ENCODE measurements at places on chromosomes 7 and 10.

- peak; percentile 38 for DNase-seq
These were observed 9.3 kb downstream of the MKLN1 start for GRCh38 chr7:131336956-131337355.

DNA sequence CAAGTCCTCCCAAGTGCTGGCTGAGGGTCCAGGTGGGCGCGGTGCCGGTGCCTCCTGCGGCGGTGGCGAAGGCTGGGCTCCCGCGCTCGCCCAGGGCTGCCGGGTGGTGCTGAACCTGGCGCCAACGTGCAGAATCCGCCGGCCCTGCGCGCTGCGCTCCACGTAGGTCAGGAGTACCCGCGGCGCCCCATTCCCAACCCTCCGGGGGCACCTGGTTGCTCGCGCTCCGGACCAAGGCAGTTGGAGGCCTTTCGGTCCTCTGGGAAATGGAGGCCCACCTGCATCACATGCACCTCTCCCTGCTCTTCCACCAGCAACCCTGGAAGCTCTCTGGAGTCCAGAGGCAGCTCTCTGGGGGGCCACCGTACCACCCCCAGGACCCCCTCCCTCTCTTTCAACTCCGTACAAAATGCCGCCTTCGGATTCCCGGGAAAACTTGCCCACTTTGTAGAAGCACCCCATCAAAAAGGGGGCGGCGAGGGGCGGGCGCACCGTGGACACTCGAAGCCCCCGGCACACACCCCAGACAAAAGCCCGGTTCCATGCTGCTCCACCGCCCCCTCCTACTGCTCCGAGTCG, 745 bp downstream of the SLC16A9 start:
- DNase-seq: peak; percentile 37

DNA sequence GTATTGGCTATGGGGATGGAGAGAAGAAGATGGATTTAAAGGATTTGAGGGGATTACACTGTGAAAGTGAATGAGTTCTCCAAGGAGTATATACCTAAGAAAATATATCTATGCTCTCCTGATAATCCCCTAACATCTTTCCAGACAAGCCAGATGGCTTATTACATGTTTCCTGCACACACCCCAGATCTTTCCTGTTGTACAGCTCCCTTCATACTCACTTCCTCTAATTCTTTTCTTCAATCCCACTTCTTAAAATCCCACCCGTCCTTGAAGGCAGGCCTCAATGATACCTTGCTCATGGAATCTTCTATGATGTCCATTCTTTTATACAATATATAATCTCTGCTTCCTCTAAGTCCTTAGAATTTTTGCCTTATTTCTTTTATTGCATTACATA, 317.2 kb upstream of the DGKB start:
- no peak for DNase-seq

DNA sequence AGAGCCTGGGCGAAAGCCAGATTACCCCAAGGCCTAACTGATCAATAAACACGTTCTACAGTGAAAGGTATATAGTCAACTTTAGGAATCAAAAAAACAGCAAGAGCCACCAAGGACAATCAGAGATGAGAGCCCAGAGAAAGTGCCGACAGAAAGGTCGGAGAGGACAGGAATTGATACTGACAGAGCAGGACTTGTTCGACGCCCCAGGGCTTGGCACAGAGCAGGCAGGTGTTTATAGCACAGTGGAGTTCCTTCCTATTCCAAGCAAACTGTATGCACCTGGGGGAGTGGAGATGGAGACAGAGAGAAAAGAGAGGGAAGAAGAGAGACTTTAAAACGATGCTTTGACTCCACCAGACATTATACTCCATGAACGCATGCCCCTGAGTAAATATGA, 39.5 kb downstream of the PPP1R3C start:
- no peak for DNase-seq

DNA sequence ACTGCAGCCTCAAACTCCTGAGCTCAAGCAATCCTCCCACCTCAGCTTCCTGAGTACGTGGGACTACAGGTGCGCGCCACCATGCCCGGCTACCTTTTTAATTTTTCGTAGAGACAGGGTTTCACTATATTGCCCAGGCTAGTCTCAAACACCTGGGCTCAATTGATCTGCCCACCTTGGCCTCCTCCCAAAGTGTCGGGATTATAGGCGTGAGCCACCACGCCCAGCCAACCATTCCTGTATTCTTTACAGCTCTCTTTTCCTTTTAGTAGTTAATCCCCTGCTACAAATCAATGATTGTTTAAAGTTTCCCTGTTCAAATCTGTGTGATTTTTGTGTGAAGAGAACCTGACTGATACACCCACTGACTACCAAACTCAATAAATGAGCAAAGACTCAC, 75.4 kb upstream of the SVIL start:
- no peak for DNase-seq

- no peak for DNase-seq
These were observed 408.1 kb downstream of the GATA3 start for GRCh38 chr10:8462565-8462964.

DNA sequence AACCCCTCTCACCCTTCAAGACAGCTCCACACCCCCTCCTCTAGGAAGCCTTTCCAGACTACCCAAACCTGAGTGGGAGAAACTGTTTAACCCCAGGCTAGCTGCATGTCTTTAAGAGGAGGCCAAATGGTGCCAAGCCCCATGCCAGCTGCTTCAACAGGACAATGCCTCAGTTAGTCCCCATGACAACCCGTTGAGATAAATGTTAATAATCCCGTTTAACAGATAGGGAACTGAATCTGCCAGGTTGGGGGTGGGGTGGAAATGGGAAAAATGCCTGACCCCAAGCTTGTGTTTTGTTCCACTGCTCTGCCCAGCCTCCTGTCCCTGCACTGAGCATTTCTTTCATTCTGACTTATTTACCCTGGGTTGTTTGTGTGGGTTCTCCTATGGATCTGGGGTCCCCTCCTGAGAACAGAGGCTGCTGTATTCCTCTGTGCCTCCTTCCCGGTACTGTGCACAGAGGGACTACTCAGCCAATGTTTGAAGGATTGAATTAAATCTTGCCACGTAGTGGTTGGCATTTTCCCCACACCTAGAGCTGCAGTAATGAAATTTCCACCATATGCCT, 452.6 kb upstream of the ZMIZ1 start:
- DNase-seq: peak; percentile 6

DNA sequence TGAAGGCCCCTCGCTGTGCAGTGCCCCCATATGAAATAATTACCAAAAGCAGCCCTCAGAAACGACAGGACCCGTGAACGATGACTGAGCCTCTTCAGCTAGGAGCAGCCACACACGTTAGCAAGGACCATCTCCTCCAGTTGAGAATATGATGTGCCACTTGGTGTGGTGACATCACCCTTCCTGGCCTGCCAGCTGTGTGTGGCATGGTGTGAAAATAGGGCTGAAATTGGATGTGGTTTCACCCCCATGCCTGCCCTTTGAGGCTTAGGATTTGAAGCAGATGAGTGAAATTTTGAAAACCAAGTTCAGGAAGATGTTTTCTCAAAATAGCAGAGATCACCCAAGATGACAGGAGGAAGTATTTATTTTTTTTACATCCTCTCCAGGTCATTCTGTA, 49.1 kb upstream of the BTBD16 start:
- DNase-seq: no peak

DNA sequence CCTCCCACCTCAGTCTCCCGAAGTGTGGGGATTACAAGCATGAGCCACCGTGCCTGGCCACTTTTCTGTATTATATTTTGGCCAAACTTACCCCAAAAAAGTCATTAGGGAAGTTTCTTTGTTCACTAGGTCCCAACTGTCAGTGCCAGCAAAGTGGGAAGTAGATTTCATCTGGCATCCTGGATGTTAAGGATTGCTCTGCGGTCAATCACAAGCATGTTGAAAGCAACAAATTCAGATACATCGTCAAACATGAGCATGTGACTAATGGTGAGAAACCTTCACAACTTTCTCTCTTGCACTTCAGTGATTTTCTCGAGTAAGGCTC, 14.3 kb upstream of the LRRC17 start:
- DNase-seq: no peak

- DNase-seq: no peak
These were observed 3.9 kb downstream of the GRID1 start for GRCh38 chr10:86362586-86363183.

DNA sequence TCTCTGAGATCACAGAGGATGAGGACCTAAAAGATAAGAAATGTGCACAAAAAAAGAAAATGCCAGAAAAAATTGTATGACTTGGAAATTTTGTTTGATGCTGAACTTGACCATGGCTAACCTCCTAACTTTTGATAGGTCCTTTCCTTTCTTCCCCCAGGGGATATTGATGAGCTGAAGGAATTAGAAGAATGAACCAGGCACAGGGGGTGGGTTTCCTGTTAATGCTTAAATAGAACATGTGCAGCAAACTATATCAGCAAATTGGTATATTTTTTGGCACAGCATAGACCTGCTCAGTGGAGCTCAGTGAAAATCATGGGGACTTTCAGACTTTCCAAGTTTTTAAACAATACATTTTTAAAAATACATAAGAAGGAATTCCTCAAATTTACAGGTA, 300.7 kb downstream of the HDAC9 start:
- DNase-seq: no peak

- DNase-seq: no peak
These were observed 25.8 kb downstream of the TACC2 start for GRCh38 chr10:122014652-122015248.

DNA sequence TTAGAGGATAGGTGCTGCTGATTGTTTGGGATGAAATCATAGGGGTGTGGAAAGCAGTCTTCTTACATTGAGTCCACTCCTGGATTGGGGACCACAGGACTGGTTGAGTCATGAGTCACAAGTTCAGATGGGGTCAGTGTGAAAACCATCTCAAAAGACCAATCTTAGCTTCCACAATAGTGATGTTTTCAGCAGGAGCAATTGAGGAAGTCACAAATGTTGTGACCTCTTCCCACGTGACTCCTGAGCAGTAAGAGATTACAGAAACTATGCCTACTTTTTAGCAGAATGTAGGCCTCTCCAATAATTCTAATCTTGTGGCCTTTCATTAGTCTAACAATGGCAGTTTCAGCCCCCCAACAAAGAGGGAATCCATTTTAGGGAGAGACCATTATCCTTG, 256.9 kb upstream of the CDC14C start:
- DNase-seq: no peak

DNA sequence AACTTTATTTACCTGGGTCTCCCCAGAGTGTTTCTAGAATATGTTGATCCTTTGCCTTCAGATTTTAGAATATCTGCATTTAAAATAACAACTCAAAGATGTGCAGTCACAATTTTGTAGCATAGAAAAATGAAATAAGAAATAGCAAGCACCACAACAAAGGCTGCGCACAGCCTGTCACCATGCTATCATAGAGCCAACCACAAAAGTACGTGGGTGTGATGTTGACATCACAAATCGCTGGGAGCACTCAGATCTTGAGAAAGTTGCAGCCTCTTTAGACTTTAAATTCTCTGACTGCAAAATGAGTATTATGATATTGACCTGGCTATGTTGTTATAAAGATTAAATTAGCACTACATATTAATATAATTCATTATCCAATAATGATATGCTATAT, 177.9 kb downstream of the TNS3 start:
- no peak for DNase-seq

- peak; percentile 8 for DNase-seq
These were observed 11.8 kb downstream of the CCSER2 start for GRCh38 chr10:84340187-84340586.
